ENCODE measurements at places on chromosomes 3 and 15.

- DNase-seq = no peak
Measured at GRCh38 chr3:165682734-165683133, 154.5 kb downstream of the BCHE start.

DNA sequence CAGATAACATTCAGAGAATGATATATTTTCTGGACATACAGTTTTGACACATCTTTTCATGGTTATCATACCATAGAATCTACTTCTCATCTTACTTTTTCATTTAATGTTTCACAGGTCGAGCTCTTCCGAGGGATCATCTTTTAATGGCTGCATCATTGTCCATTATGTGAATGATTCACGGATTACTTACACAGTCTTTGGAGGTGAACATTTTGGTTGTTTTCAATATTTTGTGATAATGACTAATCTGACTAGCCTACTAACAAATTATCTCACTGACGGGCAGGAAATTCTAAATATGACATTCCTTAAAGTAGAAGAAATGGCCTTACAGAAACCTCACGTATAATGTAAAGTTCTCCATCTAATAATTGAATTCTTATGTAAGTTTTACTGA is 209.1 kb upstream of the STRIT1 start:
- DNase-seq = no peak

DNA sequence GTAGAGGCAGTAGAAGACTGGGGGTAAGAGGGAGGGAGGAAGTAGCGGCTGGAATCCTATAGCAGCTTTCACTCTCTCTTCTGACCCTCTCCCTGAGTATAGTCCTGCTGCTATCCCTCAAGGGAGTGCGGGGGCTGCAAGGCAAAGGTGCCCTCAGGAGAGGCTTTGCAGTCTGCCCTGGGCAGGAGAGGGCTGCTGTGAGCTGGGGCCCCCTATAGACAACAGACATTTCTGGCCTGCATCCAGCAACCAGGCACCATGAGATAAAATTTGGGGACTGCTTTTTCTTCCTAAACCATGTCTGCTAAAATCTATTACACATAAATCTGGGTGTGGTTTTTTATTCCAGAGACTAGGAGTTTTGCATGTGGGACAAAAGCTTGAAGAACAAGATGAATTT is 48.0 kb downstream of the SACM1L start:
- no peak for DNase-seq

DNA sequence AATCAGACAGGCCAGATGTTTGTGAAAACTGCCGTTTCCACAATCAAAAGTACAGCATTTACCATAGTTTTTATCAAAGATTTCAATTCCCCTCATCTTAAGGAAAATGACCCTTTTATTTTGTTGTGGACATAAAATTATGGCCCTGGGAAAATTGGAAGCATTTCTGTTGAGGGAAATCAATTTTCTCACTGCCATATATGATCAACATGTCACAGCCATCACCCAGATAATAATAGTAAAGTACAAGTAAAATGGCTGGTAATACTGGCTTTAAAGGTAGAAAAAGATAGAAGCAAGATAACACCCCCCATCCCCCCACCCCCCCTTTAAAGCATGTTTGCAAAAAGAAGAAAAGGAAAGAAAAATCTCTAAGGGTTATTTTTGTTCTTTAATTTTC is 311.7 kb downstream of the WDR72 start:
- DNase-seq = no peak

- no peak for DNase-seq
Measured at GRCh38 chr3:193207290-193208273, 33.4 kb upstream of the PLAAT1 start.

GRCh38 chr3:52385157-52385556 is 59.7 kb downstream of the SEMA3G start:
- no peak for DNase-seq

- no peak for DNase-seq
Measured at GRCh38 chr3:151769175-151769574, 35.4 kb downstream of the AADACL2 start.

- no peak for DNase-seq
Measured at GRCh38 chr3:174495311-174495710, 363.8 kb upstream of the NAALADL2 start.

- no peak for DNase-seq
Measured at GRCh38 chr15:74709011-74709410, 13.2 kb upstream of the EDC3 start.

- DNase-seq = no peak
Measured at GRCh38 chr3:28317438-28318022, 31.0 kb upstream of the ZCWPW2 start.

DNA sequence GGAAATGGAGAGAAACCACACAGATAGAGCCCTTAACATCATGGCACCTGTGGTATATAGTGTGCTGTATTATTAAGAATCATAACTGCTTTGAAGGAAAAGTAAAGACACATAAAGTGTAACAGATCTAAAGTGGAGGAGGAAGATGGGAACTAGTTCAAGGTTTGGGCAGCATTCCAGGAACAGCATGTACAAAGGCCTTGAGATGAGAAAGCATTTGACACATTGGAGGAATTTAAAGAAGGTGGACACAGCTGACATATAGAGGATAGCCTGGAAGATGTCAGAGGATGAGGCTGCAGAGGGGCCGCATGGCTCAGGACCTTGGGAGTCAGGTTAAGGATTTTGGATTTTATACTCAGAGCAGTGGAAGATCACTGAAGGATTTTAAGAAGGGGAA is 39.0 kb downstream of the LRTM1 start:
- no peak for DNase-seq

GRCh38 chr15:78312536-78312935 is 13.1 kb upstream of the SKIC8 start:
- no peak for DNase-seq

DNA sequence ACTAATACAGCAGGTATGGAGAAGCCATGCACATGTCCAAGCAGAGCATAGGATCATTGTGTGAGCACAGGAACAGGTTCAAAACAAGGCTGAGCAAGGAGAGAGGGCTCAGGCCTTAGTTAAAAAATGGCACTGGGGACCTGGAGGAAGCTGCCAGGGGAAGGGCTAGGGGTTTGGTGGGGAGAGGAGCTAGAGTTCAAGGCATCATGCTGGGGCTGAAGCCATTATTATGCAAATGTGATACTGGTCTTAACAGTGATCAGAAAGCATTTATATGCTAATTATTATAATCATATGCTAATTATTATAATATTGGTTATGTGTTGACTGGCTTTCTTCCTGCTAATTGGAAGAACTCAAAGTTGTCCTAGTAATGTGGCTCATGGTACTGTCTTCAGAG is 546.0 kb upstream of the CFAP20DC start:
- DNase-seq = no peak

- no peak for DNase-seq
Measured at GRCh38 chr15:78768531-78769408, 42.5 kb downstream of the ADAMTS7 start.

GRCh38 chr15:62288361-62289017 is 123.4 kb upstream of the C2CD4B start:
- DNase-seq = no peak

GRCh38 chr3:38314764-38315487 is 31.7 kb upstream of the XYLB start:
- DNase-seq = peak; percentile 64

- DNase-seq = no peak
Measured at GRCh38 chr3:42229942-42230688, 35.9 kb downstream of the CCK start.

- DNase-seq = no peak
Measured at GRCh38 chr15:57559875-57560274, 31.8 kb upstream of the MYZAP start.

- DNase-seq = no peak
Measured at GRCh38 chr3:148450819-148451218, 246.9 kb upstream of the AGTR1 start.

DNA sequence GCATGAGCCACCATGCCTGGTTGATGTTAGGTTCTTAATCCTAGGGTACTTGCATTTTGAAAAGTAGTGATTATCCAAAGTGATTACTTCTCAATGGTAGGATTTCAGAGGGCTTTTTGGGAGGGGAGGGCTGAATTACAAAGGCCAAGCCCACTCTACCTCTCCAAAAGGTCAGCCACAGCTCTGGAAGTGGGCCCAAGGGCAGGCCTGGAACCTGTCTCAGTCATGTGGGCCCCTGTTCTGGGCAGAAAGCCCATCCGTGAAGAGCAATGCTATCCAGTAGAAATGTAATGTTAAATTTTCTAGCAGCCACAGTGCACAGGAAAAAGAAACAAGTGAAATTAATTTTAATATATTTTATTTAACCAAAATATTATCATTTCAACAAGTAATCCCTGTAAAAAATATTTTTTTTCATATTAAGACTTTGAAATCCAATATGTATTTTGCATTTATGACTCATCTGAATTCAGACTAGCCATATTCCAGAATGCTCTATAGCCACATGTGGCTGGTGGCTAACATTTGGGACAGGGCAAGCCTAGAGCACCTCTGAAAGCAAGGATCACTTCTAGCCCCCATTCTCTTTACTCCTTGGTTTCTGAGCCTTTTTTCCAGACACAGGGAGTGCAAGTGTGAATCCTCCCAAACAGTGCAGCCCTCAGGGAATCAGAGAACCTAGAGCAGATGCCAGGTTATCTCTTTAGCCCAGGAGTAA is 16.8 kb downstream of the RFT1 start:
- DNase-seq = no peak

DNA sequence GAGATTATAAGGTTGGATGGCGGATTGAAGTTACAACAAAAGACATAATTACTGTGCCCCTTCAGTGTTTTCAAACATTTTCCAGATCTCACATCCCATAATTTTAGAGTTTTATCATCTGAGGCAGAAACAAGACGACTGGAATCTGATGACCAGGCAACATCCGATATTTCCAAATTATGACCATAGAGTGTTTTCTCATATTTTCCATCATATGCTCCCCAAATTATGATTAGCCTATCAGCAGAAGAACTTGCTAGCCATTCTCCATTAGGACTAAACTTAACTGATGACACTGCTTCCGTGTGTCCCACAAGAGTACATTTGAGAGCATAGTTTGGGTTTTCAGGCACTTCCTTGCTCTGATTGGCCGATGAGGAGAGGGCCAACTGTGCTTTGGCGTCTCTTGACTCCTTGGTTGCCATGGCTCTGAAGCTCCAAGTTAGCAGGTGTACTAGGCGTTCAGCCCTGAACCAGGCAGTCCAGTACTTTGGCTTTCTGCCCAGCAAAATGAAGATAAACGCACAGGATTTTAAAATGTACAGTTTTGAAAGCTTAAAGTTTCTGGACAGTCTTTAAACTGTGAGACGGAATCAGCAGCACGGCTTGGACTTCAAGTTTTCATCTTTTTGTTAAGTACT is 638 bp downstream of the WDR5B start:
- no peak for DNase-seq

GRCh38 chr3:180804916-180805315 is 107.6 kb upstream of the FXR1 start:
- DNase-seq = no peak

DNA sequence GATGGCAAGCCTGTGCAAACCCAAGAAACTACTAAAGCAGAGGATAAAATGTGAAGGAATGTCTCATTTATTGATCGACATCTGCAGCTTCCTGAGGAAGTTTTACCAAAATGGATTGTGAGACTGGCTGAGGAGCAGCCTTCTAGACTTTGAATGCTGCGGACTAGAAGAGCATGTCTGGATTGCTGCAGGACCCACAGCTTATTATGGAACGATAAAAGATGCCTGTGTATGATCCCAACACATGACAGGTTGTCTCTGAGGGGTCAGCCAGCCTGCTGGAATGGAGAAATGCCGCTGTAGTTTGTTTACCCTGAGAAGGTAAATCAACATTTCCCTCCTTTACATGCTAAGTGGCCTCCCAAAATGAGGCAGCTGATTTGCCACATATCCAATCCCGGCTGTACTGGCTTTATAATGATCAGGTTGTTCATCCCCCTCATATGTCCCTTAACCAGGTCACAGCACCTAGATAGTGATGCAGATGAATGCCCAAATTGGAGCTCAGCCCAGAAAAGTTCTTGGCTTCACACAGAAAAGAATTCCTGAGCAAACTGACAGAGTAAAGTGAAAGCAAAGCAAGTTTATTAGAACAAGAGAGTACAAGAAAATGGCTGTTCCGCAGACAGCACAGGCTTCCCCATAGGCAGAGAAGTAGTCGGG is 63.9 kb downstream of the IL12A start:
- DNase-seq = no peak

DNA sequence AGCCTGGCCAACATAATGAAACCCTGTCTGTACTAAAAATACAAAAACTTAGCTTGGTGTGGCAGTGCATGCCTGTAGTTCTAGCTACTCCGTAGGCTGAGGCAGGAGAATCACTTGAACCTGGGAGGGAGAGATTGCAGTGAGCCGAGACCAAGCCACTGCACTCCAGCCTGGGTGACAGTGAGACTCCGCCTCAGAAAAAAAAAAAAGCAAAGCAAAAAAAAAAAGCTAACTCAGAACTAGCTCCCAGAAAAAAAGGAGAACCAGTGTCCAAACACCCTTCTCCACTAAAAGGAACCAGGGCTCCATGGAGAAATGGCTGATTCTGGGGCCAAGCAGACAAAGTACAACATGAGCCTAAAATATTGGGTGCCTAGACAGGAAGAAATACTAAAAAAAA is 16.7 kb upstream of the CRTC3 start:
- no peak for DNase-seq

- DNase-seq = no peak
Measured at GRCh38 chr15:54462511-54462913, 484.3 kb downstream of the UNC13C start.

GRCh38 chr3:58005669-58006068 is 2.6 kb upstream of the FLNB start:
- DNase-seq = no peak

DNA sequence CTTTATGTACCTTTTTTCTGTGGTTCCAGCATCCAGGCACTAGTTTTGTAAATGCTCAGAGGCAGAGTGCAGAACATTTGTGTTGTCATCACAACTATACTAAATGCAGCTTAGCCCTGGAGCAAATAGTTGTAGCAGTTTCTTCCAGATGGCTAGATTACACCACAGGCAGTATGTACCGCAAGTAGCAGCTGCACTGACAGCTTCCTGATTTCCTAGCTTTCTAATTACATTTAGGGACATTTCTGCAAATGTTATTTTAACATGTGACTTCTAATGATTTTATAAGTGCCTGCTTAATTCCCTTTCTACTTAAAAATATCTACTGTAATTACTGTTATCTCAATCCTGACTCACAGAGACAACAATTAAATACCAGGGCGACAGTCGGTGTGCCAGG is 106.5 kb downstream of the NR2E3 start:
- no peak for DNase-seq

DNA sequence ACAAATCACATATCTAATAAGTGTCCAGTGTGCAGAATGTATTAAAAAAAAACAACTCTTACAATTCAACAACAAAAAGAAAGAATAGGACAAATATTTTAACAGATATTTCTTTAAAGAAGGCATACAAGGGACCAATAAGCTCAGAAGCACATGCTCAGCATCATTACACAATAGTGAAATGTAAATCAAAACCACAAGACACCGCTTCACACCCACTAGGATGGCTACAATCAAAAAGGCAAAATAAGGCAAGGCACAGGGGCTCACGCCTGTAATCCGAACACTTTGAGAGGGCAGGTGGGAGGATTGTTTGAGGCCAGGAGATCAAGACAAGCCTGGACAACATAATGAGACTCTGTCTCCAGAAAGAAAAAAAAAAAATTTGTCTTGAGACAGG is 255.6 kb downstream of the MAGI1 start:
- DNase-seq = no peak

Data from vagina (tissue), 2 donors.